ENCODE measurements at places on chromosomes 5 and 9.

GRCh38 chr5:10581424-10581748 is 17.5 kb downstream of the ANKRD33B start:
- no peaks in the 10 kb centered on the region for H3K27me3 ChIP-seq
- no peak overlapping the region for H3K27ac ChIP-seq
- no peaks in the 10 kb centered on the region for H3K4me1 ChIP-seq
- H3K36me3 ChIP-seq: no peaks in the 10 kb centered on the region
- DNase-seq: no peak

DNA sequence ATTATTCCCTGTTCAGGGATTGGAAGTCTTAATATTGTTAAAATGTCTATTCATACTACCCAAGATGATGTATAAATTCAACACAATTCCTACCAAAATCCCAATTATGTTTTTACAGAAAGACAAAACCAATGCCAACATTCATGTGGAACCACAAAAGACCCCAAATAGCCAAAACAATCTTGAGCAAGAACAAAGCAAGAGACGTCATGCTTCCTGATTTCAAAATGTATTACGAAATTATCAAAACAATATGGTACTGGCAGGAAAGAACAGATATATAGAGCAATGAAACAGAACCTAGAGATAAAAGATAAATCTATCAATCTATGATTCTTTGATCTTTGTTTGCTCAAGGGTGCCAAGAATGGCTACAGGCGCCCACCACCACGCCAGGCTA is 237.9 kb downstream of the TAF11L14 start:
- no peaks in the 10 kb centered on the region for H3K27me3 ChIP-seq
- H3K4me3 ChIP-seq: no peak overlapping the region
- H3K27ac ChIP-seq: no peak overlapping the region
- H3K36me3 ChIP-seq: no peaks in the 10 kb centered on the region
- no peak for DNase-seq
- no peaks in the 10 kb centered on the region for H3K4me1 ChIP-seq

GRCh38 chr9:107673861-107674720 is 184.5 kb upstream of the KLF4 start:
- H3K36me3 ChIP-seq: no peaks in the 10 kb centered on the region
- DNase-seq: no peak
- H3K4me1 ChIP-seq: no peaks in the 10 kb centered on the region
- no peak overlapping the region for H3K27ac ChIP-seq
- peaks cover 10% of the 10 kb centered on the region for H3K27me3 ChIP-seq
- no peak overlapping the region for H3K4me3 ChIP-seq

DNA sequence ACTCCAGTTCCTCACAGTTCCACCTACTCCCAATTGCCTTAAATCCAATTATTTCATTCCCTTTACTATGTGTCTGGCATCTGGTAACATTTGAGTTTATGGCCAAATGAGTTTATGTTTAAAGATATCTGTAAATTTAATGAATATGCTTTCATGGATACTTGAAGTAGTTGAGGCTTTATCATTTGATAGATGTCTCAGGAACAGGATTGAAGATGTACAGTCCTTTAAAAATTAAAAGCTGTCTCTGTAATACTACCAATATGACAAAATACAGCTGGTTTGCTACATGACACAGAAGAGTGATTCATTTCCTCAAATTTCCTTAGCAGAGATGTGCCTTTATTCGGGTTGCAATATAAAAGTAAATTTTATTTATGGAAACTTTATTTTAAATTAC is 2326.0 kb upstream of the ACO1 start:
- no peak for DNase-seq
- no peaks in the 10 kb centered on the region for H3K36me3 ChIP-seq
- no peak overlapping the region for H3K27ac ChIP-seq
- H3K27me3 ChIP-seq: no peaks in the 10 kb centered on the region
- no peak overlapping the region for H3K4me3 ChIP-seq
- no peaks in the 10 kb centered on the region for H3K4me1 ChIP-seq

- no peak overlapping the region for H3K4me3 ChIP-seq
- DNase-seq: no peak
- H3K4me1 ChIP-seq: peaks cover 7% of the 10 kb centered on the region
- H3K27ac ChIP-seq: no peak overlapping the region
These were observed 16.7 kb downstream of the VCAN start for GRCh38 chr5:83488271-83488670.

Data from endodermal cell (in vitro differentiated cells).